Heart left ventricle (tissue), 16 donors: ENCODE measurements at places on chromosomes 2 and 18.
A peak's percentile ranks its signal among the peaks of the same experiment; 100 is the strongest.

DNA sequence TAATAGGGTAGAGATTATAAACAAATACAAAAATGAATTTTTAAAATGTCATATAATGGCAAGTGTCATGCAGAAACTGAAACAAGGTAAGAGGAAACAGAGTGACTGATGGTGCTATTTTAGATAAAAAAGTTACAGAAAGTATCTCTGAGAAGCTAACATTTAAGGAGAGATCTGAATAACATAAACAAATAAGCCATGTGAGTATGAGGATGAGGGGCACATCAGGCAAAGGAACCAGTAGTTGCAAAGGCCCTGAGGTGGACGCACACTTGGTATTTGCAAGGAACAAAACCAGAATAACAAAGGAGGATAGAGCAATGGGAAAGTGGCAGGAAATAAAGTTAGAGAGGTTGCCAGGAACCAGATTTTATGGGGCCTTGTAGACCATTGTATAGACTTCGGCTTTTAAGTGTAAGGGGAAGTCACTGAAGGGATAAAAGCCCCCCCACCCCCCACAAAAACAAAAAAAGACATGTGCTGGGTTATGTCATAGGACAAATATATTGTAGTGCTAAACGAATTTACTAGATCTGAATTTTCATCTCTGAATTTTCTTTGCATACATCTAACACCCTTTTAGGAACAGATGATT is 159.2 kb downstream of the DTNB start:
- DNase-seq = no peak

DNA sequence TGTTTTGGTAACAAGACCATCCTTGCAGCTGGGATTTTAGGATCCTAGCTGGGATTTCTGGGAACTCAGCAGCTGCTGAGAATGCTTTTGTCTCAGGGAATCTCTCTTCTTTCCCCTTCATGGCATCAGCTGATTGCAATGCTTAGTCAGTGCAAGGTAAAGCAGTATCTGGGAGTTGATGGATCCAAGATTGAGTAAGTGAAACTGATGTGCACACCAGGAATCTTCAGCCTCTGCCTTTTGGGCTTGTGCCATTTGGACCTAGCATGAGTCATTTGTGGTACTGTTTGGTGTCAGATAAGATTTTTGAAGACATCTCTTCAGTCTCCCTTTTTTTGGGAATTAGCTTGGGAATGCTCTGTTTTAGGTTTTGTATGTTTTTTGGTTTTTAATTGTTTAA is 363.3 kb upstream of the TFPI start:
- DNase-seq = no peak

DNA sequence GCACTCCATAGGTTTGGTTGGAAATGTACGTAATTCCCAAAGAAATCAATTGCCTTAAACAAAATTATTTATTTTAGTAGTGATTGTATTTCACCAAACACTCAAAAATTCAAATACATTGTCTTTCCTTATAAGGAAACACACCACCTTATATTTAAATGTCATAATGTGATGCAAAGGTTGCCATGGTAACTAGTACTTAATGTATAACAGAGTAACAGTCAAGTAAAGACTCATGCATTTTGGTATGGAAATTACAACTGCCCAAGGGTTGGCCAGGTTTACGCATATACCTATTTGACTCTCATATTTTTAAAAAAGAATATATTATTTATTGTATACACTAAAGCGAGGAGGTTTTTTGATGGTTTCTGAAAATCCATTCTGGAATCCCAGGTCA is 231.2 kb downstream of the TCF4 start:
- DNase-seq = no peak

DNA sequence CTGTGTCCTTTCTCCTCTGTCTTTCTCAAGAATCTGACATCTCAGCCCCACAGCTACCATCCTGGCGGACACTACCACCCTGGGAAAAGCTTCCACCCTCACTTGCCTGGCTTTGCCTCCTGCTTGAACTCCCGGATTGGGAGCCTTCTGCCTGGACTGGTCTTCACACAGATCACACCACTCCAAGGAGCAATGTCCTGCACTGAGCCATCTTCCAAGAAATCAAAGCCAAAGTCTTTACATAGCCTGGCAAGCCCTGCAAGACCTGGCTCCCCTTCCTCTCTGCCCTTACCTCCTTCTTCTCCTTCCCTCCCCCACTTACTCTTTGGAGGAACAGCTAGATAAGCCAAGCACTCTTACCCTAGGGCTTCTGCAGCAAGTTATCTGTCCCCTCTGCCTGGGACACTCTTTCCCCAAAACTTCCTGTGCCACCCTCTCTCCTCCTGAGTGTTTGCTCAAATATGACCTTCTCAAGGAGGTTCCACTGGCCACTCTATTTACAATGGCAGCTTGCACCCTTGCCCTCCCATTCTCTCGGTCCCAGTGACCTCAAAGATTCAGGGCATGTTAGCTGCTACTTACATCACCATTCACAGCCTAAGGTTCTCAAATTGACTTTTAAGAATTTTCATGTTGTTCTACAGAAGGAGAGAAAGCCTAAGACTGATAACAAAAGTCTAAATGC is 9.7 kb downstream of the ATP8B1 start:
- no peak for DNase-seq

DNA sequence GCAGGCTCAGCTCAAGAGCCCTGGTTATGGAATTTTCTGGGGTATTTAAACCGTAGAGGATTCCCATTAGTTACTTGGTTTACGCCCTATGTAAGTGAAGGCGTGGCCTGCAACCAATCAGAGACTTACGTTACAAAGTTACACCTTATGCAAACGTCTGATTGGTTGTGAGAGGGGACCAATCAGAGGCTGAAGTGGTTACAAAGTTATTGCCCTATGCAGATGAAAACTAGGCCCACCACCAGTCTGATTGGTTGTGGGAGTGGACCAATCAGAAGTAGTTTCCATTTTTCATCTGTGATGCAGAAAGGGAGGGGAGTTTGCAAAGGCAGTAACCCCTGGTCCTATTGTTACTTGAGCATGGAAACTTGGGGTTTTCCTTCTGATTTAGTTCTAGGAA is 49.1 kb downstream of the DLGAP1 start:
- DNase-seq = no peak

GRCh38 chr18:2881088-2881839 is 34.5 kb downstream of the EMILIN2 start:
- DNase-seq = no peak

DNA sequence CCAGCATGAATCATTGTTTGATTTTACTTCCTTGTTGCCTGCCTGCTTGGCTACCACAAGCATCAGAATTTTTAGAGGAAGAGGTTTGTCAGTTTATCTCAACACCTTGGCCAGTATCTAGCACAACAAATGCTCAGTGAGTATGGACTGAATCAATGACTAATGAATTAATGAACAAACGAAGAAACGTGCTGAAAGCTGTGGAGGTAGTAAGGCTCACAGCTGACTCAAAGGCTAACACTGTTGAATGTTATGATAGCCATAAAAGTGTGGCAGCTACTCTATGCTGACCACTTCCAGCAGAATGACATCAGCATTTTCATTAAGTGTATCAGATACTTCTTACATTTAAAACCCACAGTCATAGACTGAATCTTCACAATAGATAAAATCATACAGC is 543.4 kb downstream of the IRS1 start:
- no peak for DNase-seq

DNA sequence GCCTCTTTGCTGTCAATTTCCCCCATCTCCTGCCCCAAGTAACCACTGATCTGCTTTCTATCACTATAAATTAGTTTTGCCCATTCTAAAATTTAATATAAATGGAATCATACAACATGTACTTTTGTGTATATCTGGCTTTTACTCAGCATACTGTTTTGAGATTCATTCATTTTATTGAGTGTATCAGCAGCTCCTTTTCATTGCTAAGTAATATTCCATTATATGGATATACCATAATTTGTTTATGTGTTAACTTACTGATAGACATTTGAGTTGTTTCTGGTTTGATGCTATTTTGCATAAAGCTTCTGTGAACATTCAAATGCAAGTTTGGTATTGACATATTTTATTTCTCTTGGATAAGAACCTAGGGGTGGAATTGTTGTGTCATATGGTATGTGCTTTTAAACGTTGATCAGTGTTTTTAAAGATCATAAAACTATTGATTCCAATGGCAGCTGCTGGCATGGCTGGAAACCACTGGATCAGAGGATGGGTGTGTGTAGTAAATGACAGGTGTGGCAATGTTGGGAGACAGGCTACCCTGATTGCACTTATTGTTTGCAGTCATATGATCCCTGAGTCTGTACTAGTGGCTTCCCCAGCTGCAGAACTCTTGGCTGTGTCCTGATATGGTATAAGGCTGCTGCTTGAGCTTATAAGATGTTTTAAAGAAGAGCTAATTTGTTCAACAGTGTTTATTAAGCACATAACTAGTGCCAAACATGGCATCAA is 75.3 kb downstream of the CYP1B1 start:
- no peak for DNase-seq

DNA sequence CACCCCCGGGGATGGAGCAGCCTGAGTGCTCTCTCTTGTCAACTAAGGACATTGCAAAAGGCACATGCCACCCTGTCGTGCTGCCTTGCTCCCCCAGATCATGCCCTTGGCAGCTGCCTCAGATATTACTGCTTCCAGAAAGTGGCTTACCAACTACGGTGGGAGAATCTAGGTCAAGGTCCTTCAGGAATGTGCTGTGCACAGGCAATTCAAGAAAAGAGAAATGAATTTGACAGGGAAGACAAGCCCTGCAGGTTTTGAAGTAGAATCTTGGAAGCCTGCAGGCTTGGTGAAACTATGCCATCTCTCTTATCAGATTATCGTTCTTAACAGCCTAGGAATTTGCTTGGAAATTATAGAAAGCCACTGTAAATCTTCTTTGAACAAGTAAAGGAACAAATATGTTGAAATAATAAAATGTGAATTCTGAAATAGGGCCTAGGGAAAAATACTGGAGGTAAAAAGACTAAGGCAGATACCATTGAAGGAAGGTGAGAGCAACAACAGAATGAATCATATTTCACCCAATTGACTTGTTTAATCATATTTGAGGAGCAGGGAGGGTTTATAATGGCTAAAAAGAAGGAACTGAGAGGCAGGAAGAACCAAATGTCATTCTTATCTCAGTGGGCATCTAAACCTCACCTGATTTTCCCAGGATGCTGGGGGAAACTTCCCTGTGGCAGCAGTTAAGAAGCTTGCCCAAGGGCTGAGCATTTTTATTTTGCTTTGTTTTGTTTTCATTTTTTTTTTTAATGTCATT is 94.0 kb upstream of the GLS start:
- no peak for DNase-seq

GRCh38 chr18:32937066-32937465 is 164.2 kb upstream of the KLHL14 start:
- no peak for DNase-seq

DNA sequence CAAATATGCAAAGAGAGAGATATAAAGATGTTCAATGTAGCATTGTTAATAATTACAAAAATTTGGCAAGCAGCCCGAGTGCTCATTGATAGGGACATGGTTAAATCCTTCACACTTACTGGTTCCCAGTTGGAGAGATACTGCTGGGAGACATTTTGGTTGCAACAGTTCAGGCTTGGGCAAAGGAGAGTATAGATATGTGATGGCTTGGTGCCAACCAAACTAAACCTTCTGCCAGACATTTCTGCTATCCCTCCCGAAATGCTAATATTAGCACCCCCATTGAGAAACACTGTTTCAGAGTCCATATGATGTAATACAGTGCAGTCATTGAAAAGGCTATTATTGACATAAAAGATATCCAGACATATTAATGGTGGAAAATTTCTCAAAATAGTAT is 11.5 kb downstream of the GEN1 start:
- no peak for DNase-seq

- peak; percentile 49 for DNase-seq
Measured at GRCh38 chr2:54482715-54483114, 26.6 kb downstream of the SPTBN1 start.

- no peak for DNase-seq
Measured at GRCh38 chr18:46678785-46679399, 21.9 kb upstream of the LOXHD1 start.

DNA sequence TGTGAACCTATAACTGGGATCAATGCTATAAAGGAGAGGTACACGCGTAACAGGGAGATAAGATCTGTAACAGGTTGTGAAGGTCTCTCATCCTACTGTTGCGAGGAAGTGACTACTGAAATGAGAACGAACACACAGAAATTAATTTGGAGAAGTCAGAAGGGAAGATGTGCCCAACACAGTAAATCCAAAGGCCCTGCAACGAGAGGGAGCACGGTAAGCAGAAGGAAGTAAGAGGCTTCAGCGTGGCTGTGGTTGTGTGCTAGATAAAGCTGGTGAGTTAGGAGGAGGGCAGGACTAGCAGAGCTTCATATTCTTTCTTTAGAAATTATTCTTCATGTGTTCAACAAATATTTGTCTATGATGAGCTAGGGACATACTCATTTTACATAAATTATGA is 2.5 kb upstream of the ATG16L1 start:
- no peak for DNase-seq

DNA sequence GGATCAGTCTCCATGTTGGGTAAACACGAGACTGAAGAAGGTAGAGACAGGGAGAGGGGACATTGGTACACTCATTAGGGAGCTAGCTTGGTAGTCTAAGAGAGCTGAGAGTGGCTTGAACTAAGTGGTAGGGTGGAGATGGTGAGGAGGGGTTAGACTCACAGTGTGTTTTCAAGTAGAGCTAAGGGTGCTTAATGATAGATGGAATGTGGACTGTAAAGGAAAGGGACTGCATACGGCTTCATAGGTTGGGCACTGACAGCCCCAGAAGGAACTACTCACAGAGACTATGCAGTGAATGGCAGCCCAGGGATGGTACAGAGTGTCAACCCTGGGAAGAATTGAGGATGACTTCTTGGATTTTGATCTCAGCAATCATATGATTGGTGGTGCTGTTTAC is 178.1 kb downstream of the CCDC85A start:
- no peak for DNase-seq

- no peak for DNase-seq
Measured at GRCh38 chr2:23021311-23022120, 363.5 kb upstream of the KLHL29 start.

GRCh38 chr2:19630921-19631320 is 270.9 kb downstream of the TTC32 start:
- no peak for DNase-seq

DNA sequence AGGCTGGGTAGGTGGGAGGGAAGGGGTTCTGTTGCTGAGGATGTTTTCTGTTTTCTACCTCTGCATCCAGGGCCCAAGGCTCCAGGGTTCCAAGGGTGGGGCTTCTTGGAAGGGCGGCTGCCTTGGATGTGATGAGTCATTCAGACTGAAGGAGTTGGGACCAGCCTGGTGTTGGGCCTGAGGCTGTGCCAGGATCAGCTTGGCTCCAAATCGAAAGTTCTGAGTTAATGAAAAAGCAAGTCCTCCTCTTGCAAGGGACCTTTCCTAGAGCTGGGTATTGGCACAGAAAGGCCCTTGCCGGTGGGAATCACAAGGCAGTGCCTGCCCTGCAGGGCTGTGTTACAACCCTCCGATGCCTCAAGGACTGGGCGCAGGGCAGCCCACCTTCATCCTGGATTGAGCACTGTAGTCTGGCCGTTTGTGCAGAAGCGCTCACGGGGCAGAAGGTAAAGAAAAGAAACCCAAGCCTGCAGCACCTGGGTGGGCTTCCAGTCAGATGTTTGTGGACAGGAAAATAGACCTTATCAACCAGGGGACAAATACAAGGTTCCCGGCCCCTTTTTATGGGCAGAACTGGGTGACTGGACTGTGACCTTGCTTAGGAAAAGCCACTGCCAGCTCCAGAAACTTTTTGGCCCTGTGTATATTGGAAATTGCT is 52.5 kb upstream of the MCFD2 start:
- DNase-seq = peak; percentile 56

- DNase-seq = no peak
Measured at GRCh38 chr18:62713651-62714247, 1.6 kb upstream of the PHLPP1 start.
